ENCODE measurements at places on chromosomes 4 and X. TPM values are rescaled to one million over a fixed set of nuclear protein-coding genes. Genes with fewer than 3 reads are reported as not detected.

Gene CENPE
- 1.3 TPM for total RNA-seq

Gene NDST3
- not detected for total RNA-seq

Gene OTOP1
- not detected for total RNA-seq

Gene PGRMC2
- 80.5 TPM for total RNA-seq

Gene ADGRL3
- total RNA-seq: 17.9 TPM

Gene SOX3
- total RNA-seq: not detected

Gene HS3ST1
- 9.8 TPM for total RNA-seq

Gene IBSP
- not detected for total RNA-seq

Measured in ureter (tissue), 1 donor.